ENCODE measurements at places on chromosomes 6 and 20. TPM values are rescaled to one million over a fixed set of nuclear protein-coding genes. Genes with fewer than 3 reads are reported as not detected.

Gene LGSN
- total RNA-seq = 2.4 TPM

Gene NRSN1
- total RNA-seq = not detected

Gene FAM83C
- 0.14 TPM for total RNA-seq

Gene GLP1R
- total RNA-seq = not detected

Gene ABT1
- total RNA-seq = 13.7 TPM
